Urothelium cell line (cell line): ENCODE measurements at places on chromosomes 1 and 21.

DNA sequence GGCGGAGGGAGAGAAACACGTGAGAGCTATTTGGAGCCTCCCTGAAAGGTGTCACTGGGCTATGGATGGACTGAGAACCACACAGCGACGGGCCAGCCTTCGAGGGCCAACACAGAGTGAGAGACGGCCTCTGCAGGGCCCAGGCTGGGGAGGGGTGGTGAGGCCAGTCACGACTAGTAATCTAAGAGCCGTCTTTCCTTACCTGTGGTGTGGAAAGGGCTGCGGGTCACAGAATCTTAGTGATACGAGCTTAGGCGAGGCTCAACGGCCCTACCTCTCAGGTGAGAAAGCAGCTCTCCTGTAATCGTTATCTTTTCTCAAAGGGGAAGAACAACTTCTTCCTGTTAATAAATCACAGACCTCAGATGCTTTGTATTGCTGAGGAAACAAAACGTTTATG, 33.4 kb upstream of the COX20 start:
- DNase-seq = no peak

DNA sequence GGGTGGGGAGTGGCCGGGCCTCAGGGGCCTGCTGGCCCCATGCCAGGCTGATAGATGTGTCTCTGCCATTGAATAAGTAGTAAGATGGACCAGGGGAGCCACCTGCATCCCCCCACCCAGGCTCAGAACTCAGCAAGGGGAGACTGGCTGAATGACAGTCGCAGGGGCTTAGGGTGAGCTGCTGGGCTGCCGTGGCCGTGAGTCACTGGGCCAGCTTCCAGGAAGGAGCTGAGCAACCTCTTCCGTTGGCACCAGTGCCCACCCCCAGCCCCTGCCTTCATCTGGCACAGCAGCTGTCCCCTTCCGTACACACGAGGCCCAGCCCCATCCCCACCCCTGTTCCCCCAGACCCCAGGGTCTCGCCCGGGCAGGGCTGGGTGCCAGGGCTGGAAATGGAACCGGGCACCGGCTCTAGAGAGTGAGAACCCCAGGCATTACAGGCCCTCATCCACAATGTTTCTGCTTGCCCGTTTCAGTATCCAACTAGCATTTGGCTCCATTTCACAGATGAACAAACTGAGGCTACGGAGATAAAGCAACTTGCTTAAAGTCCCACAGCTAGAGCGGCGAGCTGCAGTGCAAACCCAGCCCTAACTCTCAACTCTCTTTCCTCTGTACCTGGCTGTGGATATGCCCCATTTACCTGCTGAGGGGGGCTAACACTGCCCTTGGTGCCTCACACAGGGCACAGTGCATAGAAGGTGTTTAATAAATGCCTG, 10.2 kb downstream of the WNT4 start:
- peak; percentile 94 for DNase-seq

DNA sequence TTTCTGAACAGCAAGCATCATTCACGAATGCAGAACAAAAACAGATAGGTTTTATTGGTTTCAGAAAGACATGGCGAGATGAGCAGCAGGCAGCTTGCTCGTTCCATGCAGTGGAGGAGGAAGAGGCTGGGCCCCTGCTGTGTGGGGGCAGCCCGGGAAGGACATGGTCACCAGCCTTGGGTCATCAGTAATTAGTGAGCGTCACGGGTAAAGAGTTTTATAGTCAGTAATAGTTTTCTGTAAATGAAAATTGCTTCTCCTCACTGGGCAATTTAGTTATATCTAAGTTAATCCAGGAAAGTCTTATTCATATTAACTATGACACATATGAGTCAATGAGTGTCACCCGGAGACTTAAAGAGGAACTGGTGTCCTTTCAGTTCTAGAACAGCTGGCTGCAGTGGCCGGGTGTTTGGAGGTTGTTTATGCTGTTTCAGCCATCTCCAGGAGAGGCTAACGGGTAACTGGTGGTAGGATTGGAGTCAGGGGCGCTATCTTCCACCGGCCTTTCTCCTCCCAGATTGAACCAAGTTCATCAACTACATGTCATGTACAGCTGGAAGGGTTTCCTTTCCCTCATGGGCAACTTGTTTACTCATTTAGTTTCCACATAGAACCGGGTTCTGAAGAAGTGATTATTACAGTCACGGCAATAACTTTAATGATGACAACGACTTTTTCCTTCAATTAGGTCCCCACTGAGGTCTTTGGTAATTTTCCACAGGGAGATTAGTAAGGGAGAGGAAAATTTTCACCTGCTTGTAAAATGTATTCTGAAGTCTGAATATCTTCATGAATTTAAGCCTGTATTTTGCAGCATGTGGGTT, 34.6 kb upstream of the SLC45A1 start:
- DNase-seq = no peak

DNA sequence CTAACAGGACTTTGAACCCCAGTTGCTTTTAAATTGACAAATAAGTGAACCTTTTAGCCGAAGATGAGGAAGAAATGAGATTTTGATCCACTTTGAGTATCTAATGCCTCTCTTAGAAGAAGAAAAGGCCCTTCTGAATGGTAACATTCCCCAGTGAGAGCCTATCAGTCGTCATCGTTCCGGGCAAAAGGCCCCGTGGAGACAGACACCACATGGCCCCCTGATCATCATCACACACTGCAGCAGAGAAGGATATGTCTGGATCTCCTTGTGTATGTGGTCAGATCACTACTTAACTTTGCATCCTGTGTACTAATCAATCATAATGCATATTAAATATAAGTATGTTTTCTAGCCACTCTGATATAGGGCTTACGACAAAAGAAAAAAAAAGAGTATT, 87.3 kb upstream of the SMYD2 start:
- DNase-seq = no peak

- no peak for DNase-seq
Measured at GRCh38 chr1:115829947-115830346, 11.0 kb downstream of the NHLH2 start.

DNA sequence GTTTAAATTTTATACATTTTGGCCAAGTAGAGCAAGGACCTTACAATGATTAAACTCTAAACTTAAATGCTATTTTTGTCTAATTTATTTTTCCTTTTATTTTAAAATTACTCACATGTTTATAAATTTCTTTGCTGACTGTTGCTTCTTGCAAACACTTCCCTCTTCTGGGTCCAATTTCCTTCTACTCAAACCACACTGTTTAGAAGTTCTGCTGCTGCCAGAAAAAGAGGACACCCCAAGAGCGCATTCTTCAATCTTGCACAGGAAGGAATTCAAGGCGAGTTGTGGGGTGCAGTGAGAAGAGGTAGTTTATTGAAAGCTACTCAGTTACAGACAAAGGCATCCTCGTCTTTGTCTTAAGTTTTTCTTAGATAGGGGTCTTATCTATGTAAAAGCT, 88.5 kb upstream of the NEK7 start:
- DNase-seq = no peak

GRCh38 chr1:159751031-159751430, 29.7 kb upstream of the DUSP23 start:
- no peak for DNase-seq

DNA sequence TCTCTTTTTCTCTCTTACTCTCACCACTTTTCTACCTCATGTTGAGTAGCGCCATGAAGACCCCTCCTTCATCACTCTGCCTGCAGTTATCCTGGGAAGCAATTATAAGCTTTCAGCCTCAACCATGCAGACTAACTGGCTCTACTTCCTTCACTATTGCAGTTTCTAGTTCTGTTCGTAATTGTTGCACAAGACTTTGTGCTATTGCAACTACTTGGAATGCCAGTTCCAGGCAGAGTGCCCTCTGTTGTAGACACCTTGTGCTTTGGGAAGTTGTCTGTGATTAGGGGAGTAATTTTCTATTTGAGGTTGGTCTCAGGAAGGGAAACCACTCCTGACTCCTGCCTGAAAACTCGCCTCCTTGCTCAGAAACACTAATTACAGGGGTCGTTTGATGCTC, 19.4 kb downstream of the PGM1 start:
- DNase-seq = no peak

DNA sequence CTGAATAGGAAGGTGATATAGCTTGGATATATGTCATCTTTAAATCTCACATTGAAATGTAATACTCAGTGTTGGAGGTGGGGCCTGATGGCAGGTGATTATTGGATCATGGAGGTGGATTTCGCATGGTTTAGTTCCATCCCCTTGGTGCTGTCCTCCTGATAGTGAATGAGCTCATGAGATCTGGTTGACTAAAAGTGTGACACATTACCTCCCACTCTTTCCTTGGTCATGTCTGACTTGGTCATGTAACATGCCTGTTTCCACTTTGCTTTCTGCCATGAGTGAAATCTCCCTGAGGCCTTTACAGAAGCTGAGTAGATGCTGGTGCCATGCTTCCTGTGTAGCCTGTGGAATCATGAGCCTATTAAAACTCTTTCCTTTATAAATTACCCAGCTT, 664.5 kb upstream of the NR5A2 start:
- DNase-seq = no peak

DNA sequence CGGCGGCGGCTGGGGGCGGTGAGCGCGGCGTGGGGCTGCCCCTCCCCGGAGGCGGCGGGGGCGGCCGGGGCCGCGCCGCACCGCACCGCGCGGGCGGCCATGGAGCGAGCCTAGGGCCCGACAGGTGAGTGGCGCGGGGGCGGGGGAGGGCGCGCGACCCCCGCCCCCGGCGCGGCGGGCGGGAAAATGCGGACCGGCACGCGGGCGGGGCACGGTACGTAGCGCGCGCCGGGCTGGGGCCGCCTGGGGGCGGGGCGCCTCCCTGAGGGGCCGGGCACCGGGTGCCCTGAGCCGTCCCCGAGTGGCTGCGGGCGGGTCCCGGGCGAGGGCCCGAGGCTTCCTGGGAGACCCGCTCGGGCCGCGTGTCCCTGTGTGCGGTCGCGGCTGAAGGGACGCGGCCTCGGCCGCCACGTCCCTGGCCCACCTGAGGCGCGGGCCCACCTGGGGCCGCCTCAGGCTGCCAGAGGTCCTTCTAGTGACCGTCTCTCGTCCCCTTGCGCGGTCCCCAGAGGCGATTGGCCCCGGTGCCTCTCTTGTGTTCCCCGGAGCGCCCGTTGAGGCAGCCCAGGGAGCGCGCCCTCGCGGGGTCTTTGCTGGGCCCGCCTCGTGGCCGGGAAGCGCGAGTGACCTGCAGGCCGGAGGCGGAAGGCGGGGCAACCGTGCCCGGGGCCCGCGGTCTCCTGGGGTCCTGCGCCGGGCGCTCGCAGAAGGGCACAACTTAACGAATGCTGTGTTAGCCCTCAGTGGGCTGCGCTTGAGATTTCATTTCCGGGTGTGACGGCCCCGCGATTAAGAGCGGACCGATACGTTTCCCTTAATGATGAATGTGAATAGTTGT, 500 bp downstream of the FAM20B start:
- peak; percentile 89 for DNase-seq

GRCh38 chr1:185733818-185734735, at the start of gene HMCN1:
HMCN1 (plus strand) TSS chr1:185734391; CDS start chr1:185734780, 389 bp downstream.
- peak; percentile 86 for DNase-seq

- no peak for DNase-seq
Measured at GRCh38 chr21:46295996-46296752, 10.0 kb downstream of the YBEY start.

- DNase-seq = no peak
Measured at GRCh38 chr1:180175806-180176205, 21.1 kb downstream of the QSOX1 start.

DNA sequence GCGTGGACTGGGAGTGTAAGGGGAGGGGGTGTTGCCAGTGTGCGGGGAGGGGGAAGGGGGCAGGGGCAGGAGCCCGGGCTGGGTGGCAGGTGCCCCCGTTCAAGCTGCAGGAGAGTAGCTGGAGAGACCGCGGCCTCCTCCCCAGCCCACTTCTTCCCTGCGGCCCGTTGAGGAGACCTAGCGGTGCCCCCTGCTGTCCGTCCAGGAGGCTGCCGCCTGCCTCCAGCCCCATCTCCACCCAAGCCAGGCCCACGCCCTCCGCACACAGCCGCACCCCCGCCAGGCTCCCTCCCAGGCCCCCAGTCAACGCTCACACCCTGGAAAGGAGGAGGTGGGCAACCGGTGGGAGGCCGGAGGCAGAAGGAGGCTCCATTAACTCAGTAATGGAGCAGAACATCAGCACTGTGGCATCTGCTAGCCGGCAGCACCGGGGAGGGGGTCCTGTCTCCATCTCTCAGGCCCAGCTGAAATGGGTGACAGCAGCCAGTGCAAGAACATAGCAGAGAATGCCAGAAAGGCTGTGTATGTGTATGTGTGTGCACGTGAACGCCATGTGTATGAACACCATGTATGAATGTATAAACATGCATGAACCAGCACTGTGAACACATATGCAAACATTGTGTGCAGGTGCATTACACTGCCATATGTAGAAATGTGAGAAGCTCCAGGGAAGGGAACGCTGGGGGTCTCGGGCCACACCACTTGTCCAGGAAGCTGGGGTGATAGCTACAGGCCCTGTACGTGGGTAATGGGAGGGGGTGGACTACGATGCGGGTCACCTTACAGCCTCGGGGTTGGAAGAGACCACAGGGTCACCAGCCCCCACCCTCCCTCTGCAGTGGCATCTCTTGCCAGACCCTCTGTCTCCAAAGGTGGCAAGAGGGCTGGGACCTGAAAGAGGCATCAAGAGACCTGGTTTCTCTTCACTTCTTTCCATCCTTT, 84.6 kb downstream of the SYT2 start:
- DNase-seq = peak; percentile 82

GRCh38 chr1:15849775-15850324, 2.3 kb downstream of the SPEN start:
- peak; percentile 32 for DNase-seq

GRCh38 chr1:14970799-14971141, 182.8 kb upstream of the TMEM51 start:
- no peak for DNase-seq

GRCh38 chr1:41576206-41576605, 91.7 kb upstream of the EDN2 start:
- DNase-seq = no peak

GRCh38 chr1:233393926-233394680, 66.6 kb downstream of the MAP3K21 start:
- DNase-seq = no peak

- DNase-seq = no peak
Measured at GRCh38 chr1:234938924-234939323, 189.7 kb downstream of the TOMM20 start.

- DNase-seq = no peak
Measured at GRCh38 chr1:161350671-161351070, 17.0 kb downstream of the CFAP126 start.

GRCh38 chr1:168301664-168302320, 21.1 kb downstream of the TBX19 start:
- peak; percentile 32 for DNase-seq

DNA sequence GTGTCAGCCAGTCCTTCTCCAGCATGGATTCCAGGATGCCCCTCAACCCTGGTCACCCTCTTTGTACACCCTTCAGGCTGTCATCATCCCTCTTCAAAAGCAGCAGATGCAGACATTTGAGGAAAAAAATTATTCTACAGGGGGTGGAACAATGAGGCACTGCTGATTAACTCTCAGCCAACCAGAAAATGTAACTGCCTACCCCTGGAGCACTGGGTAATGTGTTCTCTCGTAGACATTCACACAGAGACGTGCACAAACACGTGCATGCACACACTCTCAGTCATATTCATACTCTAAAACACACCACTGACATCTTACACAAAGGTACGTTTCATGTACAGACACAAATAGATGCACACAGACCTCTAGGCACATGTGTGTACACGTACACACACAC, 175.4 kb downstream of the TRABD2B start:
- DNase-seq = no peak
